Mucosa of gallbladder (tissue), 1 donor: ENCODE measurements at places on chromosomes 1 and 21. TPM values are rescaled to one million over a fixed set of nuclear protein-coding genes. Genes with fewer than 3 reads are reported as not detected.

DNA sequence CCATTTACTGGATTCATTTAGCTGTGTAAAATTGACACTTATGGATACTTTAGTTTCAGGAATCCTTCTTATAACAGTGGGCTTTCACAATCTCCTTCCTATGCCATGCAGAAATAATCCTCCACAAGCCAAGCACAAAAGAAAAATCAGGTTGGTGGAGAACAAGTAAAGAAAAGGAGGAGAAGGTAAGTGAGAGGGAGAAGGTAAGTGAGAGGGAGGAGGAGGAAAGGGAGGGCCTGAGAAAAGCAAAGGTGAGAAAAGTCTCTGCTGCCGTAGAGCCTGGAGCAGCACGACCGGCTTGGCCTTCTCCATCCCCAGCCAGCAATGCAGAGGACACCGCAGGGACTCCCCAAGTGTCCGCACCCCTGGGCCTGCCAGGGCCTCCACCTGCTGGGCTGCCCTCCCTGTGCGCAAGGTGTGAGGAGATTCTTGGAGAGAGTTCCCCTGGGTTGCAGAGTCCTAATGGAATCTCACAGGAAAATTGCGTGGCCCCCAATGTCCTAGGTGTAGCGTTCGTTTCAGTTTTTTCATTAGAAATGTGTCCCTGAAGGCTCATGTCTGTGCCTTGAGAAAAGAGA, 39.0 kb downstream of the PRMT2 start:
- DNase-seq, result no peak

DNA sequence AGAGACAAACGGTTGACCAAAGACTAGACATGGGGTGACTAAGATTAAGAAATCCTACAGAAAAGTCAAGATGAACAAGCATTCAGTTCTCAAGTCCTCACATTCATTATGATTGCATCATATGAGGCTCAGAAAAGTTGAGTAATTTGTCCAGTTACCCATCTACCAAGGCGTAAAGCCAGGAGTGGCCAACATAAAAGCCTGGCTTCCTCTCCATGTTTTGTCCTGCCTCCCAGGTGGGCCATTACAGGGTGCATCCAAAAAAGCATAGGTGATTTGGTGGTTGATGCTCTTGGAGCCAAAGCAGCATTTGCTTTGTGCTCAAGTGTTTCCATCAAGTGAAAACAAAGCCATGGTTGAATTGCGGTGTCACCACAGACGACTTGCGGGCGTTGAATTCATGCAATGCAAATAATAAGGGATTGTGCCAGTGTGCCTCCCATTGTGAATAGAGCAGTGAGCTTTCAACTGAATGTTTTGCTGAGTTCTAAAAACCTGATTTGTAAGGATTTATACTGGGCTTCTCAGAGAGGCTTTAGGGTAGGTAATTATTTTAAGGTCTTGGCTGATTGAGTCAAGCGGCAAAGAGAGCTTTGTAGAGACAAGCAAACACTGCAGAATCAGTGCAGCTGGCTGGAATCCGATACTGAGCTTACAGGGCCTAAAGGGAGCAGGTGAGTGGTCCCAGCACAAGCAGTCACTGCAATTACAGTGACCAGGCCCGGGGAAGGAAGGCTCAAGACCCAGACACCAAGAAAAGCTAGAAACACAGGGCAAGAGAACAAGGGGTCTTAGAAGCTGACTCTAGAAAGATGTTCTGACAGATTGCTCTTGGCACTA, 54.1 kb downstream of the KCNJ15 start:
- DNase-seq, result no peak

TMEM240 gene
- 4.7 TPM for total RNA-seq

- no peak for DNase-seq
Observed at GRCh38 chr21:42232176-42232825, 13.4 kb downstream of the ABCG1 start.

GRCh38 chr21:45504021-45504515, 38.2 kb downstream of the SLC19A1 start:
- no peak for DNase-seq

GRCh38 chr1:14756589-14757285, 158.3 kb downstream of the KAZN start:
- no peak for DNase-seq

DNA sequence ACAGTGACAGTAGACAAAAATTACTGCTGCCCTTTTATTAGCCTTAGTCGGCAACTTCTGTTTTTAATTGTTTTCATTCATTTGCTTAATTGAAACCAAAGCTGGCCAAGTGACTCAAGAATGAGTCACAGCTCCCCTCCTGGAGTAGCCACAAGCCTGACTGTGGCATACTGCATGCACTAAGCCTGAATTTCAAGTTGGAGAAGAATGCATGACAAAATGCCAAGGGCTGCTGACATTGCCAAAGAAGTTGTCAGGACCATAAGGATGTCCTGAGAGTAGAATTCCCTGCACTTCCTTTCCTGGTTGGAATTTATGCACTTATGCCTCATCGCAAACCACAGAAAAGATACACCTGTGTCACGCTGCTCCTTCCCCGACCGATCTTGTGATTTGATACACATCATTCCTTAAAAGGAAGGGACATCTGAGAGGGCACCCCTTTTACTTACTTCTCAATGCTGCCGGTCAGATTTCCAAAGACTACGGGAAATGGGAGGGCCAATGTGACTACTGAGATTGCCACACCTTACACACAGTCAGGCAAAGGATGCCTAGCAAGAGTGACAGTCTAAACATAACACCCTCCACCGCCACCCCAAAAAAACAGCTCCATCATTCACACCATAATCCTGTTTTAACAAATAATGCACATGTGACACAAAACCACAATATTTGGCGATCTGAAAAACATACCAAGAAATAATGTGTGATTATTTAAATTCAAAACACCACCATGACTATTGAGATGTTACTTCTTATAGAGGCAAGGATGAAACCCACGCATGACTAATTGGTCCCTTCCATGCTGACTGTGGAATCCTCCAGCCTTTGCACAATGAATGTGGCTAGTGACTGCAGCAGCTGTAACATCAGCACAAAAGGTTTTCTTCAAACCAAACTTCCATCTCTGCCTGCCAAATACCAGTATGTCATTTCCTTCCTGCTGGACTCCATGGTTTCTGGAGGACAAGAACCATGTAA, 28.2 kb downstream of the VAV3 start:
- DNase-seq, result peak; percentile 27

CLDN14 gene
- 1.1 TPM for total RNA-seq

DNA sequence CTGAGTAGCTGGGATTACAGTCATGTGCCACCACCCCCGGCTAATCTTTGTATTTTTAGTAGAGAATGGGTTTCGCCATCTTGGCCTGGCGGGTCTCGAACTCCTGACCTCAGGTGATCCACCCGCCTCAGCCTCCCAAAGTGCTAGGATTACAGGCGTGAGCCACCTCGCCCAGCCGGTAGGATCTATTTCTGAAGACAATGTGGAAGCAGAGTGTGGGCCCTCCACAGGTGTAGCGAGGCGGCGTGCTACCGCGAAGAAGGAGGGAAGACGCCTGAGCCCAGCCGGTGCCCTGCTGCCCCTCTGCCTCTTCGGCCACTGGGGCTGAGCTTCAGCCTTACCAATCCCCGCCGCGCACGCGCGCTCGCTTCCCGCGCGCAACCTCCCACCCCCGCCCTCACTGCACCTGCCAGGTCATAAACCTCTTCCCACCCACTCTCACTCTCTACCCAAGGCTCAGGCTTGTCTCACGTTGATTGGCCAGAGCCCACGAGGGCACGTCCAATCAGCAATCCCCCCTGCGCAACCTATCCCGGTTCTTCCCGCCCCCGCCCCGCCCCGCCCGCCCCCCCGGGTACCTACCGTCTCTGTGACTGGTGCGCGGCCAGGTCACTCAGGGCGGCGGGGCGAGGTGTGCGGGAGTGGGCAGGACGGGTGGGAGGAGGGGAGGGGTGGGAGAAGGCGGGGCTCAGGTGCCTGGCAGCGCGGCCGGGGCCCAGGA, 409 bp upstream of the HOOK1 start:
- peak; percentile 89 for DNase-seq

DNA sequence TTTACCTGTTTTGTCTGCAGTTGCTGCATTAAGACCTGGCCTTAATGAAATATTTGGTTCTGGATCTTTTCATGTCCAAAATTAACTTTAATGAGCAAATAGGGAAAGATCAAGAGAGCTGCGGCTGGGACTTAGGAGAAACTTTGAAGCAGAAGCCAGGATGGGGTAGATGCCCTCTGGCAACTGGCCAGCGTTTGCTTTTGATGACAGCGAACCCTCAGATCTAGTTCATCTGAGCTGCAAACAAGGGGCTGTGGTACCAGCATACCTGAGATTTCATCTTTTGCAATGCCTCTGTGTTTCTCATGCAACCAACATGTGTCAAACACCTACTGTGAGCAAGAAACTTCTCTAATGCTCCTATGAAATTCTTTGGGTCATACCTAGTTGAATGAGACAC, 13.0 kb upstream of the TEDDM1 start:
- no peak for DNase-seq

CD1B gene
- not detected for total RNA-seq

GPR137B gene
- total RNA-seq, result 30.5 TPM

DNA sequence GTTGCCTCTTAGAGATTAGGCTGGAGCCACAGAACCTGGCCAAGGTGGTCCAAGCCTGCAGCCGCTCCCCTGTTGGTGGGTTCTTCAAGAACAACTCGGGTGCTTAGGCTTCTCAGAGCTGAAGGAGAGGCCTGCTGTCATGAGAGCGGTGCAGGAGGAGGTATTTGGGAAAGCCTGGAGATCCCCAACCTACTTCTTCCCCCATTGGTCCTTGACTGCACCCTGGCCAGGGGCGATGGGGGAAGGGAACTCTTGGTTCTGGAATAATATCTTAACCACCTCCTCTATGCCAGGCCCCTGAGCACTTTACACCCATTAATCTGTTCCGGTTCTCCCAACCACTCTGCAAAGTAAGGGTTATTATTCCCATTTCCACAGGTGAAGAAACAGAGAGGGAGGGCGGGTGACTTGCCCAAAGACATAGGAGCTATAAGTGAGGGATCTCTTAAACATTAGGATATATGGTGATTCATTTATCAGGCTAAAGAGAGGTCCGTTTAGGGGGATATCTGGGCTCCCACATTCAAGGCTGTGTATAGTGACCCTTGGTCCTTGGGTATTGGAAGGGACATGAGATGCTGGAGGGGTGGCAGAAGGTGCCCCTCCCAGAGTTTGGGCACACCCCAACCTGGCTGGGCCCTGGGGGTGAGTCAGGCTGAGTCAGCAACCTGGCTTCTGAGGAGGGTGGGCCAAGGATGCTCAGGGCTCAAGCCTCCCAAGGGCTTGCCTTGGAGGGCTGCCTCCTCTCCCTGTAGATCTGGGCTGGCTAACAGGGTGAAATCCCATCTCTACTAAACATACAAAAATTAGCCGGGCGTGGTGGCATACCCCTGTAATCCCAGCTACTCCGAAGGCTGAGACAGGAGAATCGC, 5.2 kb downstream of the TRNP1 start:
- no peak for DNase-seq

- DNase-seq, result no peak
Observed at GRCh38 chr1:193318347-193318746, 131.9 kb upstream of the B3GALT2 start.

PRR9 gene
- total RNA-seq, result not detected

DNA sequence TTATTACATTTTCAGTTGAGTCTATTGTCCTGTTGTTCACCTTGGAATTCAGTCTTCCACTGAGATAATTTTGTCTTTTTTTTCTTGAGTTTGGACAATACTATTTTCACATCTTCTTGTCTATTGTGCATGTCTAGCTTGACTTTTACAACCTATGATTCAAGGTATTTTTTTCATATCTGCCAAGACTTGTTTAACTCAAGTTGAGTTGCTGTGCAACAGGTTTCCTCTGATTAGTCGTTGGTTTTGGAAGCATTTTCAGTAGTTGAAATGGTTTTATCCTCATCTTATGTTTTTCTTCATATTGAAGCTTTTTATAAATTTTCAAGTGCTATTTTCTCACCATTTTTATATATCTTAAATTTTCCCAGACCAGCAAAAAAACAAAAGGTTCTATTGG, 103.6 kb downstream of the SCMH1 start:
- DNase-seq, result no peak

GRCh38 chr21:28687586-28687985, 305.1 kb downstream of the LTN1 start:
- no peak for DNase-seq

DNA sequence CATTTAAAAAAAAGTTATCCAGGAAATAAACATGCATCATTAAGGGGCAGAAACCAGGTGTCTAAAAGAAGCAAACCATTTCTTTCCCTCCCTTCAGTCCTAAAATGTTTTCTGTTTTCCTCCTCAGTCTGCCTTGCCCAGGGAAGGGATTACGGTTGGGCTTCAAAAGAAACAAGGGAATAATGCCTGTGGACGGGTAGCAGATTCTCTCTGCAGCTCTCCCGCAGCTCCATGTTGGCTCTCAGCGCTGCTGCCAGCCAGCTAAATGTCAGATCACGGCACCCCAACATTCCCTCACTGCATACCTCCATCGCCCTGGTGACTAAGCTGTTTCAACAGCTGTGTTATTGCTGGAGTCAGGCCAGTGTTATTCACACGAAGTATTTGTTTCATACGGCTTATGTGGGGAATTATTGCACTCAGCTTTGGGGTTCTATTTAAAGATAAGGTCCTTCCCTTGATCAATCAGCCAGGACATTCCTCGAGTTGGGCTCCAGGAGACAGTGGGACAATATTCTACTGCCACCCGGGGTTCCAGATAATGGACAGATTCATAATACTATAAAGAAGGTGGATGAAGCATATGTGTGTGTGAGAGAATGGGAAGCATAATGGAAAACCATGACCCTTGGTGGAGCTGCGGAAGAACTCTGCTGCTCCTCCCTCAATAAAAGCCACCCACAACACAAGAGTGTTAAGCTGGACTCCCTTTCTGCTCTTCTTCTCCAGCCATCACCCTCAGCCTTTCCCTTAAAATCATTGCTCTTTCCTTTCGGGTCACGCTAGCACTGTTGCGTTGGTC, 58.2 kb downstream of the WLS start:
- peak; percentile 82 for DNase-seq

DNA sequence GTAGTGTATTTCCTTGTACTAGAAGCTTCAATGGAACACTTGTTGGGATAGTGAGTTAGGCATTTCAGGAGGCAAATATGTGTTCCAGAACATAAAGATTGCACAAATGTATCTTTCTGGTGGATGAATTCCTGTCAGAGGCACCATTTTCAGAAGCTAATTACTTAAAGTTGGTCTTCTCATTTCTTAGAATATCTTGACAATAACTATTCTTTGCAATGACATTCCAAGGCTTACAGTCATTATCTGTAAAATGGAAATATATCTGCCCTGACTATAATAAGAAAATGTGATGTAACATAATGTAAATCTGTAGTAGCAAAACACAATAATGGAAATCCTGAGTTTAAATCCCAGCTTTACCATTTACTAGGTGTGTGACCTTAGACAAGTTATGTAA, 2.7 kb downstream of the VCAM1 start:
- DNase-seq, result no peak

- no peak for DNase-seq
Observed at GRCh38 chr1:211099393-211099792, 34.6 kb downstream of the KCNH1 start.

DNA sequence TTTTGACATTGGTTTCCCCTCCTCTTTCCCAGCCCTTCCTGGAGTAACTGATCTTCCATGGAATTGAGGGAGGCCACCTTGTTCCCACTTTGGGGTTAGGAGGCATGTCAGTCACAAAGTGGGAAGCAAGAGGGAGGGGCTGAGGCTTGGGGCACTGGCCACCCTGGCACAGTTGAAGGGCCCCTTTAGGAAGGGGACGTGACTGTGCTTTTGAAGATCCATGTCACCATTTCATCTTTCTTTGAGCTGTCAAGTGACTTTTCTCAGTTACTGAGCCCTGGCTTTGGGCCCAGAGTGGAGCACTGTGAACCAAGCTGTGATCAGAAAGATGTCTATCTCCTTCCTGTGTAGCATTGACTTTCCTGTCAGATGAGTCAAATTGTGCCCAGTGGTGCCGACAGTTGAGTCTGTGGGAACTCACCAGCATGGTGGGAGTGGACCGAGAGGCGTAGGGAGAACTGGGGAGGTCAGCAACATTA, 38.5 kb upstream of the TDRD10 start:
- DNase-seq, result peak; percentile 22
